ENCODE measurements at places on chromosomes 5 and 9. TPM values are rescaled to one million over a fixed set of nuclear protein-coding genes. Genes with fewer than 3 reads are reported as not detected.

- H3K4me3 ChIP-seq: no peak overlapping the region
- H3K4me1 ChIP-seq: peaks cover 21% of the 10 kb centered on the region
- H3K27me3 ChIP-seq: no peaks in the 10 kb centered on the region
- peak overlapping the region; percentile 6 for H3K27ac ChIP-seq
Observed at GRCh38 chr9:112384690-112385089, 4.8 kb downstream of the HSDL2 start.

- no peaks in the 10 kb centered on the region for H3K36me3 ChIP-seq
- no peaks in the 10 kb centered on the region for H3K27me3 ChIP-seq
- H3K27ac ChIP-seq: no peak overlapping the region
- DNase-seq: no peak
- no peaks in the 10 kb centered on the region for H3K4me1 ChIP-seq
- no peak overlapping the region for H3K4me3 ChIP-seq
Observed at GRCh38 chr9:36833954-36834353, 200.1 kb downstream of the PAX5 start.

DNA sequence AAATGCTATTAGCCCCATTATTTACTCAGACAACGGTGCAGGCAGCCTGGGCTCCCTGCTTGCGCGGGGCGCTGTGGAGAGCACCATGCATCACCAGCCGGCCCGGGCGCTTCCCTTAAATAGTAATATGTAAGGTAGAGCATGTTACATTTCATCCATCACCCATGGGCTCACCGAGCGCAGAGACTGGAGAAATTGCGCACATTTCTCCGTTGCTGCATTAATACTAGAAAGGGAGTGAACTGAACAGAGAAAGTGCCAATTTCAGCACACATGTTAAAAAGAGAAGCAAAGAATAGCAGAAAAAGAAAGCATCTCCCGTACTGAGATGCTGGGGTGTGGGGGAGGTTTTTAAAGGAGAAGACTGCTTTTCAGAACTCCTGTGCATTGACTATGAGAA, 400.3 kb downstream of the ZSWIM6 start:
- H3K4me3 ChIP-seq: no peak overlapping the region
- H3K36me3 ChIP-seq: no peaks in the 10 kb centered on the region
- no peaks in the 10 kb centered on the region for H3K4me1 ChIP-seq
- DNase-seq: no peak
- H3K27me3 ChIP-seq: no peaks in the 10 kb centered on the region
- H3K27ac ChIP-seq: no peak overlapping the region

Gene RIOK2
- total RNA-seq: 49.8 TPM

GRCh38 chr5:150112201-150113046, 26.1 kb upstream of the CSF1R start:
- peak overlapping the region; percentile 13 for H3K27ac ChIP-seq
- DNase-seq: no peak
- peaks cover 8% of the 10 kb centered on the region for H3K36me3 ChIP-seq
- no peak overlapping the region for H3K4me3 ChIP-seq
- H3K27me3 ChIP-seq: no peaks in the 10 kb centered on the region

Gene IL12B
- not detected for total RNA-seq

Gene PAXX
- 58.1 TPM for total RNA-seq

DNA sequence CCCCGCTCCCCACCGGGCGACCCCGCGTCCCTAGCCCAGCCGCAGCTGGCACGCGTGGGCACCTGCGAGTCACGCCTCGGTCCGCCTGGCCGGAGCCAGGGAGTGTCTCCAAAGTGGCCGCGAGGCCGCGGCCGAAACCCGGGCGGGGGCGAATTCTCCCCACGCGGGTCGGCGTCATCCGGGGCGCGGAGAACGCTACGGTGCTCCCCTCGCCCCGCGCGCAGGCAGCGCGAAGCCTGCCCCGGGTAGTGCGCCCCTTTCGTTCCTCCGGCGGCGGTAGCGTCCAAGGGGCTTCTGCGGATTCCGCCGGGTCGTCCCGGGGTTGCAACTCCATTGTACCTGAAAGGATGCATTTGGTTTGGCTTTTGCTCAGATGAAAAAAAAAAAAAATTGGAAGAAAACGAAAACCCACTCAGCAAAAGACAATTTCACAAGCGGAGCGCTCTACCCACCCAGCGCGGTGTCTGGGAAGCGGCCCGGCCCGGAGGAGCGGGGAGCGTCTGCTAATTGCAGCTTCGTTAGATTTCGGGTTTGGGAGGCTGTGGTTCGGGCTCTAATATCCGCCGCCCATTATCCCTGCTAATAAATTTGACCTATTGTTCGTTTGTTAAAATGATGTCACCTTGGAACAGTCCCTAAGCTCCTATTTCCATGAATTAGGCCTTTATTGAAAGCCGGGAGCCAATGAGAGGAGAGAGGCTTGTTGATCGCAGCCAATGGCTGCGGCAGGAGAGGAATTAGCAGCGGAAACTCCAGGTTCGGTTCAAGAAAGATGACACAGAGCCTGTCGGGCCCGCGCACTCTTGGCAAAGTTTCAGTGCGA, at the start of gene TLX3:
Gene TLX3 (plus strand): TSS at position 796 of the 823 bp plus-strand sequence. CDS start 118 bp downstream, outside the sequence.
- peaks cover 18% of the 10 kb centered on the region for H3K4me1 ChIP-seq
- peaks cover 78% of the 10 kb centered on the region for H3K27me3 ChIP-seq
- H3K36me3 ChIP-seq: no peaks in the 10 kb centered on the region
- peak; percentile 38 for DNase-seq
- H3K4me3 ChIP-seq: no peak within 1 kb of the TSS

GRCh38 chr9:20373263-20373662, 249.0 kb downstream of the MLLT3 start:
- H3K4me1 ChIP-seq: peaks cover 7% of the 10 kb centered on the region
- no peak overlapping the region for H3K27ac ChIP-seq
- no peak overlapping the region for H3K4me3 ChIP-seq
- H3K36me3 ChIP-seq: no peaks in the 10 kb centered on the region
- no peaks in the 10 kb centered on the region for H3K27me3 ChIP-seq

GRCh38 chr5:69368458-69369339, 621 bp downstream of the AK6 start:
- peak overlapping the region; percentile 61 for H3K4me3 ChIP-seq
- peak; percentile 13 for DNase-seq
- H3K27me3 ChIP-seq: no peaks in the 10 kb centered on the region
- H3K27ac ChIP-seq: peak overlapping the region; percentile 100

GRCh38 chr9:101925498-101925897, 187.1 kb upstream of the GRIN3A start:
- H3K27ac ChIP-seq: no peak overlapping the region
- no peaks in the 10 kb centered on the region for H3K27me3 ChIP-seq
- no peaks in the 10 kb centered on the region for H3K4me1 ChIP-seq

Gene GABRA1
- total RNA-seq: 0.20 TPM

- DNase-seq: no peak
- no peak overlapping the region for H3K27ac ChIP-seq
- H3K4me1 ChIP-seq: no peaks in the 10 kb centered on the region
Observed at GRCh38 chr5:159419576-159419975, 89.3 kb upstream of the IL12B start.

Gene CARD9
- 15.2 TPM for total RNA-seq

GRCh38 chr5:9374025-9374424, 171.8 kb downstream of the SEMA5A start:
- H3K27ac ChIP-seq: no peak overlapping the region
- DNase-seq: peak; percentile 14
- H3K27me3 ChIP-seq: no peaks in the 10 kb centered on the region
- no peak overlapping the region for H3K4me3 ChIP-seq
- H3K4me1 ChIP-seq: peaks cover 6% of the 10 kb centered on the region

Gene PCDHGA4
- 4.6 TPM for total RNA-seq

Gene AKNA
- total RNA-seq: 47.4 TPM

DNA sequence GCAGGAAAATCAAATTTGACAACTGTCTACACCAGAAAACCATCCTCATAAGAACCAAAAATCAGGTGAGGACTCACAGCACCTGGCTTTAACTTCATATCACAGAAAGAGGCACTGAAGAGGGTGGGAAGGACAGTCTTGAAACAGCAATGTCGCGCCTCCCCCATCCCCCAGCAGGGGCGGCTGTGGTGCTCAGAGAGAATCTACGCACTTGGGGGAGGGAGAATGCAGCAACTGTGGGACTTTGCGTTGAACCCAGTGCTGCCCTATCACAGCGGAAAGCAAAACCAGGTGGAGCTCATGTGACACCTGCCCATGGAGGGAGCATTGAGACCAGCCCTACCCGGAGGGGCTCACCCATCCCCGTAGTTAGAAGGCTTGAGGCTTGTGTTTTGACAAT, 191.8 kb downstream of the MSX2 start:
- H3K4me1 ChIP-seq: no peaks in the 10 kb centered on the region
- no peak overlapping the region for H3K4me3 ChIP-seq
- DNase-seq: no peak
- H3K27ac ChIP-seq: no peak overlapping the region
- no peaks in the 10 kb centered on the region for H3K27me3 ChIP-seq

DNA sequence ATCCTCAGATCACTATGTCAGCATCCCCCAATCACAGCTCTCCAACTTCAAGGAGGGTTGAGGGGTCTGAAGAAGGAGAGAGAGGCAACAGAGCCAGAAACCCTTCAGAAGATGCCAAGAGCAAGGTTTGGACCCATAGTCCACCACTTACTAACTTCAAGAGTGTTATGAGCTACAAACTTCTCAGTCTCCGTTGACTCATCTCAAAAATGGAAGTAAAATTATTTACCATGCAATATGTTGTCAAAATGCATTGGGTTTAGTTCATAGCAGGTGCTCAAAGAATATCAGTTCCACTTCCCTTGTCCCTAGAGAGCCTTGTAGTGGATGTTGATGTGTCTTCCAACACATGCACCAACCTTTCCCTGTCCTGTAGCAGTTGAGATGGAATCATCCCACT, 116.0 kb downstream of the KCNIP1 start:
- no peaks in the 10 kb centered on the region for H3K27me3 ChIP-seq
- no peak for DNase-seq
- H3K27ac ChIP-seq: no peak overlapping the region
- no peak overlapping the region for H3K4me3 ChIP-seq

GRCh38 chr9:130265431-130266235, at the start of gene HMCN2:
Gene HMCN2, plus strand, starts transcription at chr9:130265760. Its CDS starts 119 bp downstream, at chr9:130265879.
- no peak within 1 kb of the TSS for H3K27ac ChIP-seq
- no peaks in the 10 kb centered on the region for H3K4me1 ChIP-seq
- H3K36me3 ChIP-seq: no peaks in the 10 kb centered on the region
- DNase-seq: no peak
- peaks cover 58% of the 10 kb centered on the region for H3K27me3 ChIP-seq

Gene CER1
- total RNA-seq: not detected

Gene MARVELD2
- 25.6 TPM for total RNA-seq

- no peaks in the 10 kb centered on the region for H3K27me3 ChIP-seq
- H3K4me3 ChIP-seq: no peak overlapping the region
- H3K36me3 ChIP-seq: no peaks in the 10 kb centered on the region
- H3K4me1 ChIP-seq: peaks cover 2% of the 10 kb centered on the region
Observed at GRCh38 chr5:111931655-111932054, 174.7 kb upstream of the NREP start.

DNA sequence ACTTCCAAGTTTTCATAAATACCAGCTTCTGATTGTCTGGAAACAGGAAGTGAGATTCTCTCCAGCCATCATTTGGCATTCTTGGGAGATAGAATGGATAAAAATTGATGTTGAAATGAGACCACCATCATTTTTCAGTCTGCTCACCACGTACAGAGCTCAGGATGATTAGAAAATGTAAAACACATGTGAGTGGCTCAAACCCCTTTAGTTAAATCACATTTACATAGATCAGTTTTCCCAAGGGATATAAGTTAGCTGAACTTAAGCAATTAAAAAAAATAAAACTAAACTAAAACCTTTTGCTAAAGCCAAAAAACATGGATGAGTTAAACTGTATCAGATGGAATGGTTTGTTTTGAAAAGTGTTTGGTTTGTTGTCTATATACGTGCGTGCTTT, 37.1 kb upstream of the GDNF start:
- no peak overlapping the region for H3K27ac ChIP-seq
- no peaks in the 10 kb centered on the region for H3K36me3 ChIP-seq

Gene PCDHGB5
- 10.0 TPM for total RNA-seq

- no peak for DNase-seq
- no peak overlapping the region for H3K4me3 ChIP-seq
- H3K4me1 ChIP-seq: peaks cover 13% of the 10 kb centered on the region
- H3K27me3 ChIP-seq: no peaks in the 10 kb centered on the region
- H3K27ac ChIP-seq: no peak overlapping the region
Observed at GRCh38 chr5:107555425-107556090, 115.2 kb downstream of the EFNA5 start.

GRCh38 chr5:169814045-169814444, 166.2 kb downstream of the INSYN2B start:
- H3K36me3 ChIP-seq: no peaks in the 10 kb centered on the region
- H3K27me3 ChIP-seq: no peaks in the 10 kb centered on the region
- no peak overlapping the region for H3K4me3 ChIP-seq
- H3K27ac ChIP-seq: no peak overlapping the region

- no peaks in the 10 kb centered on the region for H3K36me3 ChIP-seq
- no peaks in the 10 kb centered on the region for H3K27me3 ChIP-seq
- no peaks in the 10 kb centered on the region for H3K4me1 ChIP-seq
- no peak overlapping the region for H3K4me3 ChIP-seq
- DNase-seq: no peak
Observed at GRCh38 chr5:53334431-53334941, 145.9 kb upstream of the FST start.

GRCh38 chr5:14451871-14452270, 129.7 kb upstream of the OTULINL start:
- no peak overlapping the region for H3K4me3 ChIP-seq
- H3K27ac ChIP-seq: no peak overlapping the region
- H3K4me1 ChIP-seq: peaks cover 8% of the 10 kb centered on the region
- DNase-seq: no peak
- H3K36me3 ChIP-seq: peaks cover 4% of the 10 kb centered on the region

GRCh38 chr9:73183917-73184861, 32.5 kb downstream of the ANXA1 start:
- no peak overlapping the region for H3K27ac ChIP-seq
- DNase-seq: no peak
- H3K4me1 ChIP-seq: no peaks in the 10 kb centered on the region
- no peaks in the 10 kb centered on the region for H3K27me3 ChIP-seq

DNA sequence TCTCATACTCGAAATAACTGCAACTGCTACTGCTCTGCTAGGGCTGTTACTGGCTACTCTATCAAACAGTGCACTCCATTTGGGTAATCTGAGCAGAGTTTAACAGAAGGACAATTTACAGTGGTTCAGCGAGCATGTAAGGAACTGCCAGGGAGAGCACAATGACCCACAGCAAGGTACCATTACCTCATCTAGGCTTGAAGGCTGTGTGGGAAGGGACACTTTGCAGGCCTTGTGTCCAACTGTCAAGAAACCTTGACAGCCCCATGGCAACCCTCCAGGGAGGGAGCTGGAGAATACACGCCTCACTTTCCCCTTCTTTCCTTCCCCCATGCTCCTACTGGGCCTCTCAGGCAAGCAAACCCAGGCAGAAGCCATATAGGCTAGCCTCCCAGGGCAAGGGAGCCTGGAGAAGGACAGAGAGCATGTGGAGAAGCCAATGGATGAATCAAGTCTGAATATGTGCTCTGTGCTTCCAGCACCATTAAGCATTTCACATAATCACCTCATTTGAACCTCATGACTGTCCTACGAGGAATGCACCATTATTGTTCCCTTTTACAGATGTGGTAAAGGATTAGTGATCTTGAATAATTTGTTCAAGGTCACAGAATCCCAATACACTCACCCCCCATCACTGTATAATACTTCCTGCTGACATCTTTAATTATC, 49.9 kb upstream of the JAK2 start:
- no peak overlapping the region for H3K4me3 ChIP-seq
- no peaks in the 10 kb centered on the region for H3K27me3 ChIP-seq
- DNase-seq: no peak
- H3K36me3 ChIP-seq: no peaks in the 10 kb centered on the region
- peak overlapping the region; percentile 2 for H3K27ac ChIP-seq

Measured in lung (tissue), 17 donors.